NCI-H1092 treated with DMSO at 0.1 percent for 48 hours (cell line): ENCODE measurements at places on chromosomes 4 and X.

DNA sequence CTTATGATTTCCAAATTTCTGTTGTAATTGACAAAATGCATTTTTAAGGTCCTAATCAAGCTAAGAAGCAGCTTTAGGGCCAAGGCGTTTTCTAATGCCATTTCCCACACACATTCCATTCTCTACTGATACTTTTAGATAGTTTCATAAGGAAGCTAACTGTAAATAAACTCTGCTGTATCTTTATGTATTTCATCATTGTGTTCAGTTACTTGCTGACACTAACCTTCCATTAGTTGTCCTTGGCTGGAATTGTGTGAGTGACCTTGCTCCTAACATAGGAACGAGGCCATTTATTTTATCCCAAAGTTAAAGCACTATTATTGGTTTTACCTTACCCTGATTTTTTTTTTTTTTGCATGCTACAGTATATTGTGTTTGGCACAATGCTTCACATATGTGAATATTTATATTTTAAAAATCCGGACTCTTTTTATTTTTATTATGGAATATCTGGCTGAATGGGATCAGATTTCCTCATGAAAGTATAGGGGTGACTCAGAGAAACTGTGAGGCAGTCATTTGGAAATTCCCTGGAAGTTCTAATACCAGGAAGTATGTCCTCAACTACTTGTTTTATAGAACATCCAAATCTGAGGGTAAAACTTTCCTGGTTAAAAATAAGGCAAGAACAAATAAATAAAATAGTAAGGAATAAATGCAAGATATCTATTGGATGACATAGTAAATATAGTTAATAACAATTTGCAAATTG lies 62.7 kb upstream of the SORBS2 start:
- DNase-seq = no peak

DNA sequence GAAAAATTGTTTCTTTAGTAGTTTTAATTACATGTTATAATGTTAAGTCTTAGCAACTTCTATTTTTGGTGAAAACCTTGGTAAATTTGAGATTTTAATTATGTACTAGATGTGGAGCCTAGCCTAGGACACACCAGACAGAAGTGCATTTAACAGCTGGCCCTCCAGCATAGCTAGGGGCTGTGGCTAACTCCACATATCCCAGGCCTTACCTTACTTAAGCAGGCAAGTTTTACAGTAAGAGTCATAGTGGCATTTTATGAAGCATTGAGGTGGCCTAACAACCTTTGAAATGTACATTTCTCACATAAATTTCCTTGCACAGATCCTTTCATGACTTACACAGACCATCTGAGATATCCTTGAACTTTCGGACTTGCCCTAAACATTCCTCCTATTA lies 71.6 kb upstream of the C4orf54 start:
- no peak for DNase-seq

- DNase-seq = no peak
Measured at GRCh38 chrX:75071334-75071733, 84.7 kb downstream of the ABCB7 start.

- no peak for DNase-seq
Measured at GRCh38 chr4:134324179-134324578, 122.6 kb upstream of the PABPC4L start.

GRCh38 chr4:80082693-80083092 lies 9.7 kb upstream of the ANTXR2 start:
- DNase-seq = no peak

DNA sequence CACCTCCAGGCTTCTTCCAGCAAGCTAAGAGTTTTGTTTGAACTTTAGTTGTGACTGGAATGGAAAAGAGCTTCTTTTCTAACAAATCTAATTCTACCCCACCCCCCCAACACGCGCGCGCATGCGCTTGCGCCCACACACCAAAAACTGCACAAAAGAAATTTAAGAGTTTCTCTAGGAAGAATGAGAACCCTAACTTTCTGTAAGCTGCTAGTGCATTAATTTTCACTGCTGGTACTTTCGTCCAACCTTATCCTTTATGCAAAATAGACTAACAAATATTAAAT lies 9.0 kb upstream of the INTU start:
- no peak for DNase-seq

GRCh38 chr4:156493858-156494257 lies 477.7 kb downstream of the PDGFC start:
- no peak for DNase-seq

- no peak for DNase-seq
Measured at GRCh38 chrX:49030283-49030682, 12.9 kb downstream of the TFE3 start.

DNA sequence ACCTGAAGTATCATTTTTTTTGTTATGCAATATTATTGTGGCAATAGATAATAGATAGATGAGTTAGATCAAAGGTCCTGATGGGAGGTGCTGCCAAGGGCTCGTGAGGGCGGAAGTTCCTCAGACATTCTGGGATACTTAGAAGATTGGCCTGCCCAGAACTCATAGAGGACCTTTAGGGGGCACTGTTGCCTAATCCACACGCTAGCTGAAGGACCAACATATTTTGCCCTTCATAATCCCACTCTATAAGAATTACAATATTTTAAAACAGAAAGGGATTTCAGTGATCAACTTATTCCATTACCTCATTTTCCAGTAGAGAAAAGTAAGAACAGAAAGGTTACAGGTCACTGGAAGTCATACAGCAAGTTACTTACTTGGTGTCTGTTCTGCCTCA lies 22.9 kb upstream of the COX7B2 start:
- DNase-seq = no peak

DNA sequence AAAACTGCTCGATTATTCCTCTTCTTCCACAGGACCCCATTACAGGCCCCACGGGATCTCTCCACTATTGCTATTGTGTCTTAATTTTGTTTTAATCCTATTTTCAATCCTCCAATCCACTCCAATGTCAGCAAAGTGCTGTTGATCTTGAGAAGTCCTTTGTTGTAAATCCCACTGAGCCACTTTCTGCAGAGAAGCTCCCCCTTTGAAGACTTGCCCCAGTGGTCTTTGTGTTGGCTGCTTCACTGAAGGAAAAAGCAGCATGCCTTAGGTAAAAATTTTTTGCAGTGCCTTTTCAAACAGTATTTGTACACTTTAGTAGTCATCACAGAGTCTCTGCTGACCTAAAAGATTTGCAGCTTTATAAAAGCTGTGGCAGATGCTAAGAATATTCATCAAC lies 252.0 kb upstream of the SLC7A11 start:
- no peak for DNase-seq

GRCh38 chrX:51336584-51336983 lies 4.0 kb downstream of the NUDT10 start:
- DNase-seq = peak; percentile 52

DNA sequence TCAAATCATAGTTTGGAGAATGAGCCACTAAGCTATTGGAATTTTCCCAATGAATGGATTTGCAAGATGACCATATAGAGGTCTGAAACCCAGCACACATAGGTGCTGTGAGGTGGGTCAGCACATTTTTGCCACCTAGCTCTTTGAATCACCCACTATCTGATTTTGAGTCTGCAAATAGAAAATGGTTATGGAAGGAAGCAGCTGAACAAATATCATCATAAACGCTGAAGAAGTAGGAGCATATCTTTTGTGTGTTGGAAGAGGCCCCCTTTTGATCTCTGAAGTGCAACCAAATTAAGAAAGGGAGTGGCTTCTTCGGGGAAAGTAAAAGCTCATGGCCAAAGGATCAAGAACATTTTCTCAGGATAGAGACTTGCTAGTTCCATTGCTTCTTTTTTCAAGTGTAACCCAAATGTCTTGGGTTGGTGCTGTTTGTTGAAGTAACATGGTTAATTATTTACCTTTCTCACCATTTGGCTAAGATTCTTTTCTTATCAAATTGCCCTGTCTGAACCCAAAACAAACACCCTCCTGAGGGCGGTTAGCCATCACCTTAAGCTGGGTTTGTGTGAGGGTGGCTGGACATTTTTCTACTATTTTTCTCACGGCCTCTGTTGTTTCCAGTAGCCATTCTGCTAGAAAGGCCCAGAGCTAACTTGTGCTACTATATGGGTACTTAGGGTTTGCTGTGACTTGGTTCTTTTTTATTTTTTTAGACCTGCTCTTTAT lies 18.4 kb upstream of the SORBS2 start:
- peak; percentile 10 for DNase-seq

GRCh38 chr4:92864096-92864495 lies 560.3 kb downstream of the GRID2 start:
- DNase-seq = no peak

- DNase-seq = peak; percentile 9
Measured at GRCh38 chrX:105872941-105873340, 50.6 kb downstream of the NRK start.

- no peak for DNase-seq
Measured at GRCh38 chr4:127580300-127580699, 52.5 kb upstream of the INTU start.

DNA sequence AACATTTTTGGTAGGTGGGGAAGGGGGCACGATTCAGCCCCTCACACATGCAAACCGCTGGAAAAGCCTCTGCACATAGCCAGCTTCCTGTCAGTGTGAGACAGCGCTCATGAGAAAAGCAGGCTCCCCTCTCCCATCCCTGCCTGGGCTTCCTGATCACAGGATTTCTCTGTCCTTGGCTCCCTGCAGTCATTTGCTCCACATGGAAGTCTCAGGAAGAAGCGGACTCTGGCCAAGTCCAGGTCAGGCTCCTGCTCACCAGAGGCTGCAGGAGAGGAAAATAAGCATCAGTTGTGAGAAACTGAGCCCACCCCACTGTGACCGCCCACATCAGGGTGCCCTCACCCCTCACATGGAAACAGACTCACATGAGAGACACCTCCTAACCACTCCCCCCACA lies 664.3 kb upstream of the TENM3 start:
- no peak for DNase-seq

- no peak for DNase-seq
Measured at GRCh38 chr4:95232358-95233156, 316.2 kb downstream of the UNC5C start.

- DNase-seq = no peak
Measured at GRCh38 chr4:94533405-94534223, 81.9 kb downstream of the PDLIM5 start.

- DNase-seq = no peak
Measured at GRCh38 chrX:153487590-153488071, 7.1 kb upstream of the BGN start.

DNA sequence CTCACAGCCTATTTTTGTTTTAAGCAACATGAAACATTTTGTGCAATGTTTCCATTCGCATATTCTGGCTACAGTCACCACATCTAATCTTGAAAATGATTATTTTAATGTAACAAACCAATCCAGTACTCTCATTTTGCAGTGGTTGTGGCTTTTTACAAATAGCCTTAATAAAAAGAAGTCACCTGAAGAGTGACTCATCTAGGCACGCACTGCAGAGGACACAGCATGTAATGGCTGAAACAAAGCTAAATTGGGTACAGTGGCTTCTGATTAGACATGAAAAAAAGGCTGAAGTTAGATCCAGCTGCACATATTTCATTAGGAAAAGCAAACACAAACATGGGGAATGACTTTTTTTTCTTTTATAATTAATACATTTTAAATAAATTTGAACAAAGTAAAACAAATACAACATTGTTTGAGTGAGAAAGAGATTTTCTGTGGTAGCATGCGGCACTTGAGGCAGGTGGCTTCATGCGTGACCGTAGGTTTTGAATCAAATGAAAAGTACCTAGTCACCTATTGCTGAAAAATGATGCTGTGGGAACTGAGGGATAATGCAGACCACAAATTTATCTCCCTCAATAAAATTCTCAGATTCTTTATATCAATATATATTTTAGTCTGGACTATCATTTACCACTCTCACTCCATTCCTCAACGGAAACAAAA lies 240.8 kb upstream of the DDX53 start:
- DNase-seq = no peak

GRCh38 chr4:93814722-93815121 lies 13.8 kb upstream of the ATOH1 start:
- DNase-seq = no peak

DNA sequence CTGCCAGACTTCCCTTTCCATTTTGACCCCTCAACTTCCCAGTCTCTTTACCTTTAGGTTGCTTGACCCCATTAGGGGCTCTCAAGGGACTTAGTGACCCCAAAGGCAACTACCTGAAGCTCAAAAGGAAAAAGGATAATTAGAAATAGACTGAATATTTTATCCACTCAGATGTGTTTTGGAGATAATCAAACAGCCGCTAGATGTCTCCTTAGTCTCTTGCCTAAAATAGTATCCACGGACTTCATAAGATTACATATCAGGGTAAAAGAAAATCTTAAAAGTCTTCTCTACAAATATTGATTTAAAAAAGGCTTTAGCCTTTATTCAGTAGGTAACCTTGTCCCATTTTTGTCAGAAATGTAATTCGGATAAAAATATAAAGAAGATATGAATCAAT lies 21.0 kb upstream of the RHOXF2 start:
- no peak for DNase-seq

DNA sequence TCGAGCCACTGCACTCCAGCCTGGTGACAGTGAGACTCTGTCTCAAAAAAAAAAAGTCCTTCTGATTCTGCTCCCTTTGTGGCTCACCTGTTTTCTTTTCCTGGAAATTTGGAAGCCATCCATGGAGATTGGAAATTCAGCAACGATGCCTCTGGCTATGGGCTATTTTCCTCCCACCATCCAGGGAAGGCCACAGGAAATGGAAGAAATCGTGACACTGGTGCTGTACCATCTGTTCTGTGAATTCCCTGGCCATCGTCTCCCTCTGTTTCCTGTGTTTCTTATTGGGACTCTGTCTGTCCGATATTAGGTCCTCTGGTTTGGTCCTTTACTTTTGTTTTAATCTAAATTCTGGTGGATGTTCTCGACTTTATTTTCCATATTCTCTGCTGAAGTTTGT lies 29.4 kb upstream of the ADRA2C start:
- no peak for DNase-seq

- DNase-seq = no peak
Measured at GRCh38 chr4:120971884-120972283, 49.4 kb upstream of the PRDM5 start.

DNA sequence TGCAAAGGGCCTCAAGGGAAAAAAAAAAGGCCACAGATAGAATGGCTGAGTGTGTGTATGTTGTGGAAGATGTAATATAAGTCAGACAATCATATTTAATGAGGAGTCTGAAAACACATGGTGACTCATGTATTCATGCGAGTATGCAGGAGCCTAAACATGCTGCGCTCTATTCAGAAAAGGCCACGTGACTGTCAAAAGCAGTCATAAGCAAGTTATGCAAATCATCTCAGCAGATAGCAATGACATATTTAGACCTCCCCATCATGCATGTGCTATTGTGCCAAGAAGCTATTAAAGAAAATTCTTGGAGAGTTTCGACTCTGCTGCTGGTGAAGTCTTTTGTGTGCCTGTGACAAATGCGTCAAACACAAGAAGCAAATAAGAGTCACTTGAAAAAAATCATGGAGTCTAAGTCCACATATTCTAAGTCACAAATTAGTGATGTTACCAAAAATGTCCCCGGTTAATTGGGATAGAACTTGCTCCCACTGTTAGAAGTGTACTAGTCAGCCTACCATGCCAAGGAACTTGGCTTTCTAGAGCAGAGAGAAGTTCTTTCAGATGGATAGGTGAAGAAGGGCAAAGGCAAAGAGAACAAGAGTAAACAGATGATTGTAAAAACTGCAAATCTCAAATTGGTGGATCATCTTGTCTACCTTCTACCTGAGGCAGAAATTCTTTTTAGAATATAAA lies 5.0 kb downstream of the LNX1 start:
- DNase-seq = no peak

GRCh38 chr4:24497221-24497620 lies 87.1 kb downstream of the DHX15 start:
- DNase-seq = no peak

- no peak for DNase-seq
Measured at GRCh38 chrX:83509254-83509801, 1.2 kb downstream of the POU3F4 start.
